Activated T-cell treated with anti-CD3 and anti-CD28 coated beads, Interleukin-2, amount 50 U/mL, for 24 hours (primary cell): ENCODE measurements at places on chromosomes 7 and 10.

- no peak for DNase-seq
Measured at GRCh38 chr7:29516491-29516890, 47.1 kb upstream of the PRR15 start.

DNA sequence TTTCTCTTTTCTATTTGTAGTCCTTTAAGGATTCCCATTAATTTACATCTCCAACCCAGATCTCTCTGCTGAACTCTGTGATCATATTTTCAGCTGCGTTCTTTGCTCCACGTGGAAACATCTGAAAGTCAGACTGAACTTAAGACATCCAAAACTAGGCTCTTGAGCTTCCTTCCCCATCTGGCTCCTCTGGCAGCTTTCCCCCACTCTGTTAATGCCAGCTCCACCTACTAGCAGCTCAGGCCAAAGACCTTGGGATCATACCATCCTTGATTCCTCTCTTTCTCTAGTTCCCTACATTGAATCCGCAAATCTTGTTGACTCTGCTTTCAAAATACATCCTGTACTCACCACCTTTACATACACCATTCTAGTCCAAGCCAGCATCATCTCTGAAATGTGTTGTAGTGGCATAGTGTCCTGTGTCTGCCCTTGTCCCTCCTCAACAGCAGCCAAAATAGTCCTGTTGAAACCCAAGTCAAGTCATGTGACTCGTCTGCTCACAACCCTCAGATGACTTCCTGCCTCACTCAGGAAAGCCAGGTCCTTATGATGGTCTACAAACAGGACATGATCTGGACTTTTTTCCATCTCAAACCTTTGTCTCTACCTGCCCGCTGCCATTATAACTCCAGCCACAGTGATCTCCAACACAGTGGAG, 7.0 kb downstream of the REEP3 start:
- no peak for DNase-seq

GRCh38 chr7:137913985-137914384, 67.2 kb upstream of the DGKI start:
- DNase-seq = no peak

DNA sequence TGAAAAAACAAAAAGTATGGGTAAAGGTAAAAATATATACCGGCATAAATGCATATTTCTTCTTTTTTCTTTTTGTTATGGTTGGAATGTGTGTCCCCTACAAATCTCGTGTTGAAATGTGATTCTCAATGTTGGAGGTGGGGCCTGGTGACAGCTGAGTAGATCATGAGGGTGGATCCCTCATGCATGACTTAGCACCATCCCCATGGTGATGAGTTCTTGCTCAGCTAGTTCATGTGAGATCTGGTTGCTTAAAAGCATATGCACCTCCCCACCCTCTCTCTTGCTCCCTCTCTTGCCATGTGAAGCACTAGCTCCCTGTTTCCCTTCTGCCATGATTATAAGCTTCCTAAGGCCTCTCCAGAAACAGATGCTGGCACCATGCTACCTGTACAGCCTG, 93.3 kb downstream of the HYCC1 start:
- DNase-seq = no peak
